Tibial artery (tissue), 4 donors: ENCODE measurements at places on chromosomes 7 and 10.

GRCh38 chr7:155846156-155846555, 33.9 kb upstream of the SHH start:
- DNase-seq, result no peak
- no peak overlapping the region for H3K4me3 ChIP-seq
- H3K27ac ChIP-seq, result no peak overlapping the region
- H3K27me3 ChIP-seq, result peaks cover 38% of the 10 kb centered on the region

DNA sequence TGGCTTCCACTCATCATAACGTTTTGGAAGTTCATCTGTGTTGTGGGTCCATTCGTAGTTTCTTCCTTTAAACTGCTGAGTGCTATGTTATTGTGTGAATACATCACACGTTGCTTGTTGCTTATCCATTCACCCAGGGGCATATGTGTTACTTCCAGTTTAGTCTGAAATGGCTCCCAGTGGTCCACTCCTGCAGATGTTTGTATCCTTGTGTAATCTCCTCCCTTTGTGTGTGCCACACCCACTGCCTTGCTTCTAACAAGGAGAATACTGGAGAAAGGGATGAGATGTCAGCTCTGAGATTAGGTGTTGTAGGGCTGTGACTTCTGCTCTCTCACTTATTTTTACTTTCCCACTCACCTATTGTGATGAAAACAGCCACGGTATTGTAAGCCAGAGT, 239.1 kb upstream of the HABP2 start:
- no peaks in the 10 kb centered on the region for H3K27me3 ChIP-seq
- H3K36me3 ChIP-seq, result no peaks in the 10 kb centered on the region
- H3K4me1 ChIP-seq, result no peaks in the 10 kb centered on the region
- no peak overlapping the region for H3K4me3 ChIP-seq

DNA sequence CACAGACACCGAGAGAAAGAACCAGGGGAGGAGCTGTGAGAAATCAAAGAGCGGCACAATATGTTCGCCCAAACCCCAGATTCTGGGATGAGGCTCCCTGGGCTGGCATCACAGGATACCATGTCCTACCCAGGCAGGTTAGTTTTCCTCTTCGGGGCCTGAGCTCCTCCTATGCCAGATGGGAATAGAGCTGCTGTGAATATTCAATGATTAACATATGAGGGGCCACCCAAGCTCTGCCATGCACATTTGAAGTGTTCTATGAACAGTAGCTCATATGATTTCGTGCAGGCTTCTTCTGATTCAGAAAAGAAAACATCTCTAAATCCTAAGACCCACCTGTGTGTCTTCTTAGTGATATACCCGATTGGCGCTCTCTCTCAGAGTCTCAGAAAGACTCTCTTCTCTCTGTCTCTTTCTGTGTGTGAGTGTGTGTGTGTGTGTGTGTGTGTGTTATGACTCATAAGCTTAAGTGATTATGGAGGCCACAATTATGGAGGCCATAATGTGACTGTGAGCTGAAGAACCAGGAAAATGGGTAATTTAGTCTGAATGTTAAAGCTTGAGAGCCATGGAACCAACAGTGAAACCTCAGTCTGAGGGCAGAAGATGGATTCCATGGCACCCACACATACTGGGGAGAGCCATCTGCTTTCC, 220.5 kb downstream of the KLF6 start:
- H3K27me3 ChIP-seq, result no peaks in the 10 kb centered on the region
- H3K36me3 ChIP-seq, result no peaks in the 10 kb centered on the region
- H3K27ac ChIP-seq, result no peak overlapping the region
- H3K4me1 ChIP-seq, result no peaks in the 10 kb centered on the region

GRCh38 chr7:105691082-105691679, 109.9 kb upstream of the EFCAB10 start:
- H3K4me3 ChIP-seq, result peak overlapping the region; percentile 53
- DNase-seq, result peak; percentile 27
- peaks cover 9% of the 10 kb centered on the region for H3K4me1 ChIP-seq
- H3K36me3 ChIP-seq, result no peaks in the 10 kb centered on the region
- no peaks in the 10 kb centered on the region for H3K27me3 ChIP-seq
